ENCODE measurements at places on chromosomes 3 and 15.
A peak's percentile ranks its signal among the peaks of the same experiment; 100 is the strongest.

DNA sequence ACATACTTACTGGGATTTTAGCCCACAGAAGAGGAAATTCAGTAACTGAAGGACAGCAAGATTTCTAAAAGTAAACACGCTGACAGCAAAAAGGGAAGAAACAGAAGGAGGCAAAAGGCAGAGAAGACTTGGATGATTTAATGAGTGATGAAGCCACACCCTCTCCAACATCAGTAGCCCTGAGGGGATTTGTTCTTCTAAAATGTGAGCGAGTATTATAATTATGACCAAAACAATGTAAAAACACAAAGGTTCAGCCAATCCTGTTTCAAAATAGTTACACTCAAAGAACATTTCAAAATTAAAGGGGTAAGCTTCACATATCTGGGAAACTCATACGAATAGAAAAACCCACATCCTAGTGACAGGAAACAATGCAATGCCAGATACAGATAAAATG, 25.0 kb downstream of the MCCC1 start:
- DNase-seq = no peak

DNA sequence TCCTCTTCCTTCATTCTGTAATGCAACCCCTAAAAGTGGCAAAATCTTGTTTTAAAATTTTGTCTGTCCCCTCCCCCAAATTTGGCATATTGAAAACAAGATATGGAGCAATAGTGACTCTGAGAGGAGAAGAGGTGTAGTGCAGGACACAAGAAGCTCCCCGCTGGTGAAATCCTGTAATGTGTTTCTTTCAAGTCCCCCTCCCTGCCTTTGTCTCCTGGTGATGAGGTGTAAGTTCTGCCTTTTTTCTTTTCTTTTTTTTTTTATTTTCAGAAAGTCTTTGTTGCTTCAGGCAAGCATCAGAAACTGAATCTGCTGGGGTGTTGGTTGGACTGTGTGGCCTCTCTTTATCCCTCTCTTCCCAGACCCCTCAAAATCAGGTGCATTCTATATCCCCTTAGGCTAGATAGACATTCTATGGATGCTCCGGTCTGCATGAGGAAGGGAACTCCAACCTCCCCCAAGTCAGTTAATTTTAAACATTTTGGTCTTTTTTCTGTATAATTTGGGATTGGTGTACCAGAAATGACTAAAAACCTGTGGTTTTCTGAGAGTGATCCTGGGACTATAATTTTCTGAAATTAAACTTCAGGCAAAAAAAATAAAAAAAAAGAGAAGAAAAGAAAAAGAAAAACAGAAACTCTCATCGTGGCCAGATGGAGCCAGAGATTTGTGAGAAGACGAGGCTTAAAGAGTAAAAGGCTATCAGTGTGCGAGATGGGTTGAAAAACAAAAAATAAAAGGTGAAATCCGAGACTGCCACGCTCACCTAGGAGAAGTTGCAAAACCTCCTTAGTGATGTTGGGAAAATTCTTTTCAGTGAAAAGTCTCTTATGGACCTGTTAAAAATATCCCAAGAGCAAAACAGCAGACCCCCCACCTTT, 21.4 kb downstream of the ACKR2 start:
- no peak for DNase-seq

DNA sequence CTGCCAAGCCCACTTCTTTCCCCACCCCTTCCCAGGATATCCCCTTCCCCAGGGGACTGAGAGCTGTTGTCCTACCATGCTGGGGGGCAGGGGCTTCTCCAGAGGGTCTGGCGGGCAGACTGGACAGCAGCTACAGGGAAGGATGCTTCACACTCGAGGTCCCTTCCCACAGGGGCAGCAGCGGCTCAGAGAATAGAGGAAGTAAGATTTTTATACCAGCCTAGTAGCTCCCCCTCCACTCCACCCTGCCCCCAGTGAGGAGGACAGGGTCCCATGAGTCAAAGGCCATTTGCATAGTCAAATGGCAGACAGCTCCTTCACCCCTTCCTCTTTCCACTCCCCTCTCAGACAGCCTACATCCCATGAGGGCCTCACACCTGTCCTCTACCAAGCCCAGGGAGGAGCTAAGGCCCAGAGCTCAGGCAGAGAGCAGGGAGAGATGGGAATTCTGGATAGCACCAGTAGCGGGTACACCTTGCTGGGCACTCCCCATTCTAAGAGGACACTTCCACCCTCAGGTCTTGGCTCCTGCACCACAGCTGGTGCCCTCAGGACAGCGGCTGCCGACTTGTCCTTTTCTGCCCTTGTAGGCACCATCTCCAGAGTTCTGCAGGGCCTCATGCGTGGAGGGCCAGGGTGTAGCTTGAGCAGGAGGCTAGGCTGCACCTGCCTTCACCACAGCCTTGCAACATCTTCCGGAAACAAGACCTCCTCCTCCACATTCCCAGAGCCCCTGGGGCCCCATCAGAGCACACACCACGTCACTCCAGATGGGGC, at the start of gene TLR9:
TSS of gene TLR9 (minus strand) at position 194 of the 777 bp plus-strand sequence. CDS start at position 78, 116 bp downstream.
- DNase-seq = no peak

DNA sequence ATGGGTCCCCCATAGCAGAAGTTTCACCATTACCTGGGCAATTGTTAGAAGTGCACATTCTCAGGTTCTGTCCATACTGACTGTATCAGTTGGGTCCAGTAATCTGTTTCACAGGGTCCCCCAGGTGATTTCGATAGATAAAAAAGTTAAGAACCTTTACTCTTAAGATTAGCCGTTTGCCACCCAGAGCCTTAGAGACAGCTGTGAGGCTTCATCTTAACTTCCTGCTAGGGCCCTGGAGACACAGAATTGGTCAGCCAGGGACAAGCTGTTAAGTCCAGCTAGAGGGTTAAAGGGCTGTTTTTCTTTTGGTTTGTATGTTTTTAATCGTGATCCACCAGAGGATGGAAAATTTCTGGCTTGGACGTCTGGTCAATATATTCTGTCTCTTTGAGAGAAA, 6.7 kb downstream of the FAM162A start:
- DNase-seq = peak; percentile 41

GRCh38 chr3:66449411-66449974, 51.3 kb downstream of the LRIG1 start:
- no peak for DNase-seq

GRCh38 chr3:155188031-155188430, 105.5 kb downstream of the STRIT1 start:
- DNase-seq = no peak

DNA sequence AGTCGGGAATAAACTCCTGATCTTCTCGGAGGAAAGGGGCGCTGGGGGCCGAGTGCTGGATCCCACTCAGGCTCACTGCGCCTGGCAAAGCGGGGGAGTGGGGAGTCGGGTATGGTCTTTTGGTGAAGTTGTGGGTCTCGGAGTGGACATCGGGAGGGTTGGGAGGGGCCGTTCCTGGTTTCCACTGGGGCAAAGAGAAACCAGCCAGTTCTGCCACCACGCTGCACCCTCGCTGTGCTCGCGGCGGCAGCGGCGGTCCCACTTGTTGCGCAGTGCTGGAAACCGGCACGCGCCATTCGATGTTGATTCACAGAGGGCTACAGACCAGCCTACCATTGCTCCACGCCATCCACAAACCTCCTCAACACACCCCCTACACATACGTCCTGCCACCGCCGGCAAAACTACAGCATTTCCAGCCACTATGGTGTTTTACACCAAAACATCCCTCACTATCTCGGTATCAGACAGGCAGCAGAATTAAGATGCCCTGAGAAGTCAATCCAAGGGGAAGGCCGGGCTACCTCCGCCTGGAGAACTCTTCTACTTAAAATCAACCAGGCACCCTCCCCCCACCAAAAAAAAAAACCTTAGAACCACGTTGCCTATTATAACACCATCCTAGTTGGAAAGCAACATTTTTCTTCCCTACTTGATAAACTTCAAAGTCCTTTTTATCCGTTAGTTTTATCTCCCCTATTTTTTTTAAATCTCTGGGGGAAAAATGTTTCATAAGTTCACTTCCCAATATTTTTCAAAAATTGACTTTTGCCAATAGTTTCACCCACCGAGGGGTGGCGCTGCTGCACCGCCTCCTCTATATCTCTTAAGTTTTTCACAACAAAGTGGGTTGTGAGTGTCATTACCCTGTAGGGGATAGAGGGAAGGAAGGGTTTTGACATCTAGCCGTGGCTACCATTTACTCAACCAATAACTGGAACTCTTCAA, 3.6 kb downstream of the BCL6 start:
- peak; percentile 55 for DNase-seq

DNA sequence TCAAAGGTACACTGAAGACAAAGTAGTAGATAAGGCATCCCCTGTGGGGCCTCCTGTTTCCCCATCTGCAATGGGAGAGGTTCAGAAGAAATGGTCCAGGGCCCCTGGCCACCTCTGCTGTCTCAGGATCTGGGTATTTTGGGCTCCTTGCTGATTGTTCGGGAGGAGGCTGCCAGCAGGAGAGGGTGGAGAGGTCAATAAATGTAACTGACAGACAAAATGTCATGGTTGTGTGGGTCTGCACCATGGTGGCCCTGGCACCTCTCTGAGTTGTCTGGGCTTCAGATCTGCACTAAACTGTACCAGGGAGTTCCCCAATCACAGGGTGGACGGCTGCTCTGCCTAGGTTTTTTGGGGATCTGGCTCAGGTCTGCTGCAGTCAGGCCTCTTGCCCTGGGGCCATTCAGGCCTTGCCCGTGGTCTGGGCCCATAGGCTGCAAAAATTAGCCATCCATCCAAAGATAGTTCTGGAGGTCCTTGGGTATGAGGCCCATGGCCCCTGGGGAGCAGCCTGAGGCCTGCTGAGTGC, 7.4 kb downstream of the NBEAL2 start:
- DNase-seq = no peak

- DNase-seq = no peak
These were observed 66.6 kb upstream of the TLE3 start for GRCh38 chr15:70164156-70164900.
